Esophagus squamous epithelium (tissue), 5 donors: ENCODE measurements at places on chromosomes 16 and 17.

DNA sequence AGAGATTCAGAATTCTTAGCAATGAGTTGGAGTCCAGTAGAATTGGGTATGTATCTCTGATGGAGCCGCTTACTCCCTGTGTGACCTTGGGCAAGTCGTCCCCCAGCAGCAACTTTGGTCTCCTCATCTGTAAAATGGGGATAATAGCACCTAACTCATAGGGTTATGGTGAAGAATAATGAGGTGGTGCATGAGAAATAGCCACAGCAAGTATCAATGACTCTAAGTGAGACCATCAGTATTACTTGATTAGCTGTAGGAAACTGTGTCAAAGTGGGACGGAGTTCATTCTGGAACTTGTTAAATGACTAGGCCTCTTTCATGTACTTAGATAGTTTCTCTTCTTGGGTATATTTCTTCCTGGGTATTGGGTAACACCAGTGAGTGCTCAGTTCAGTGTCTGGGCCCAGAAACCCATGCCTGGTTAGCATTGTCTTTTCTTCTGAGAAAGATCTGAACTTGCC, 6.4 kb downstream of the PRKCB start:
- DNase-seq: no peak

- DNase-seq: no peak
Measured at GRCh38 chr17:17154556-17154955, 51.6 kb downstream of the PLD6 start.

DNA sequence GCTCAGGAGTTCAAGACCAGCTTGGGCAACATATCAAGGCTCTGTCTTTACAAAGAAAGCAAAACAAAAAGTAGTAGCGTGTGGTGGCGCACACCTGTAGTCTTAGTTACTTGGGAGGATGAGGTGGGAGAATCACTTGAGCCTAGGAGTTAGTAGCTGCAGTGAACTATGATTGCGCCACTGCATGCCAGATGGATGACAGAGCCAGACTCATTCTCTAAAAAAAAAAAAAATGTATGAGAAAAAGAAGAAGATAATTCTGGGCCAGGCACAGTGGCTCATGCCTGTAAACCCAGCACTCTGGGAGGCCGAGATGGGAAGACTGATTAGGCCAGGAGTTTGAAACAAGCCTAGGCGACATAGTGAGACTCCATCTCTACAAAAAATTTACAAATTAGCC, 28.5 kb downstream of the STAT5B start:
- no peak for DNase-seq

DNA sequence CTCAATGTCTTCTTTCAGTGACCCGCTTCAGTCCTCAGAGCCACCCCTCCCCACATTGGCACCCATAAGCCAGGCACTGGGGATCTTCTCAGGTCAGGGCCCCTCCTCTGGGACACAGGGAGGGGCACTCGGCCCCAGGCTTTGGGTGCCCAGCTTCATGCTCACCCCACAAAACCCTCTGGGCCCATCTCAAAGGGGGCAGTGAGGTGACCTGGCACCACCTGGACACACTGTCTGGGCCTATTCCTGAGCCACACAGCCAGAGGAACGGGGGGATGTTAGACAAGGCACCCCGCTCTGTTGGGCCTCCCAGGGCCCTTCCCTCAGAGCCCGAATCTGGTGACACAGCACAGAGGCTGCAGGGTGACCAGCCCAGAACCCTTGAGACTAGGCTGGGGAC, 36.1 kb downstream of the TNFRSF13B start:
- DNase-seq: no peak
